CD4-positive, alpha-beta T cell treated with Interleukin-15 for 1 hour (primary cell): ENCODE measurements at places on chromosomes 13 and 19.

- no peak for DNase-seq
These were observed 6.7 kb upstream of the ONECUT3 start for GRCh38 chr19:1746401-1747284.

DNA sequence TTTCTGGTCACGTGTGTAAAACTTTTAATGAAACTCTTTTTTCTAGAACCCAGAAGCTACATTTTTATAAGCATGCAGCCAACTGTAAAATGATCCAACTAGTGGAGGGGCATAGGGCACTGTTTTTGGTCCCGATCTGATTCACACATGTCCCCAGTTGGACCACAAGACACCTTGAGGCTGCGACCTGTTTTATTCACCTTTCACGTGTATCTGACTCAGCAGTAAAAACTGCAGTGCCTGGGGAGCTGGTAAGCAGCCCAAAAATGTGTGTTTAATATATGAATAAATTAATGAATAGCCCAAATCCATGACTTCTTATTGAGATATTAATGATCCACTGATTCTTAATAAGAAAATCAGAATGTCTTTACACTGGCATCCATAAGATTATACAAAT is 140.4 kb downstream of the COL4A1 start:
- no peak for DNase-seq

- DNase-seq = no peak
These were observed 242.0 kb downstream of the NDFIP2 start for GRCh38 chr13:79722885-79723445.

- no peak for DNase-seq
These were observed 304.1 kb upstream of the MAB21L1 start for GRCh38 chr13:35780613-35781012.

DNA sequence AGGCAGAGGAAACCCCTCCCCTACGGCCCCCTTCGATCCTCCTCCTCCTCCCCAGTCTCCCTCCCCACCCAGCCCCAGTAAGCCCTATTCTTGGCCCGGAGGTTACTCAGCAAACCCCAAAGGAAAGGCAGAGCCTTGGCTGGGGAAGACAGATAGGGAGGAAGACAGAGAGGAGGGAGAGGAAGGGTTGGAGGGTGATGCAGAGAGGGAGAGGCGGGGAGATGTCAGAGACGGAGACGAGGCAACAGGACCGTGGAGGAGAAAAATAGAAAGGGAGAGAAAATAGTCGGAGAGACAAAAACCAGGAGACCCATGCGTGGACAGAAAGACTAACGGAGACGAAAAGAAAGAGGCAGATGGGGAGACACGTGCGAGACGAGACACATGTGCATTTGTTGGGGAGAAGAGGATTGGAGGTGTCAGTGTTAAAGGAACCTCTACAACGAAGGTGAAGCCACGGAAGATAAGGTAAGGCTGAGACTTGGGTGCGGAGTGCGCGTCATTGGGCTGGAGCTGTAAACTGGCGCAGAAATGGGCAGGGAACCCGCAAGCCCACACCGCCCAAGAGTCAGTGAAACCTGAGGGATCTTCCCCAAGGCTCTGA is 2.9 kb downstream of the TGFB1 start:
- DNase-seq = no peak

- peak; percentile 71 for DNase-seq
These were observed at the start of gene HCST for GRCh38 chr19:35901854-35902661. TSS of gene HCST (plus strand) at chr19:35902529. CDS start at chr19:35902594, 65 bp downstream.

- DNase-seq = no peak
These were observed 12.8 kb downstream of the ZNF546 start for GRCh38 chr19:40009674-40010073.

DNA sequence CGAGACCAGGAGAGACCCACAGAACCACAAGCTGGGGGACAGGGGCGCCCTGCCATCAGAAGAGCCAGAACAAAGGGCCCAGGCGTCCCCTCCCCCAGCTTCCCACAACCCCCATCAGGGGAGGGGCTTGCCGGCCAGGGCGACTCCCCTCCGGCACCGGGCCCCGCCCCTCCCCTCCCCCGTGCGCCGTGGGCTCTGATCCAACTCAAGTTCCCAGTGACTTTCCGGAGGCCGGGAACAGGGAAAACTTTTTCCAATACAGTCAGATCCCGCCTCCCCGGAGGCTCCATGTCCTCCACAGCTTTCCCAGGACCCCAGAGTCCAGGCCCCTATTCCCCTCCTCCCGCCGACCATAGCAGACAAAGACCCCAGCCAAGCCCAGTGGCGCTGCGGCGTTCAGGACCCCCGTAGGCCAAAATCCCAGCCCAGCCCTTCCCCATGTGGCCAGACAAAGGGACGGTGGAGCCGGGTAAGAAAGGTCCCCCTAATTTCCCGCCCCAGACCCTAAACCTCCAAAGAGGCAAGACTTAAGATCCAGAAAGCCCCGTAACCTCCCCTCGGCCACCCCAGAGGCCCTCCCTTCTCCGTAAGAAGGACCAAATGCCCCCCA is 673 bp downstream of the TEAD2 start:
- DNase-seq = no peak

DNA sequence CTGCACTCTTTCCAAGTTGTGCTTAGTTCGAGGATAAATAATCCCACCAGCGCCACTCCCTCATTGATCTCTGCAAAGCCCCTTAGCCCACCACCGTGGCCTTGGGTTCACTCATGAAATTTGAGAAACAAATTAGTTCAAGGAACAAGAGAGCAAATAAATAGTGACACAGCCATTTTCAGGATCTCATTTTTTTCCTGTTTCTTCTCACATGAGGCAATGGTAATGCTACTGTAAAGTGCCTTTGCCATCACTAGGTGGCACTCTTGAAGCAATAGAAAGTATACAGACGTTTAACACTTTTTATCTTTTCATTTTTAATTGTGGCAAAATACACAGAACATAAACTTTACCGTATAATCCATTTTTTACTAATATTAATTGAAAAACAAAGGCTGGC is 76.8 kb upstream of the ZNF835 start:
- no peak for DNase-seq

GRCh38 chr19:44635581-44636438 is 7.9 kb upstream of the PVR start:
- DNase-seq = peak; percentile 29

DNA sequence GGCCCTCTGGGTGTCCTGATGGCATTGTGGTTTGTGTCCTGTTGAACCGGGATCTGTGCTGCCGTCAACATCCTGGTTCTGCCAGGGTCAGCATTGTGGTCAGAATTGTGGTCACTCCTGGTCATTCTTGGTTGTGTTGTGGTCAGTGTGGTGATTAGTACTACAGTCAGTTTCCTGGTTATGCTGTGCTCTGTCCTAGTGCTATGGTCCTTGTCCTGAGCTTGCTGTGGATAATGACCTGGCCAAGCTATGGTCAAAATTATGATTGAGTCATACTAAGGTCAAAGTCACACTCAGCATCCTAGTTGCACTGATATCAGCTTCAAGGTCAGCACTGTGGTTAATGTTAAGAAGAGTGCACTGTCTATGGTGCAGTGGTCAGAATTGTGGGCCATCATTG is 4.5 kb upstream of the OLFM2 start:
- no peak for DNase-seq

GRCh38 chr19:35784503-35785338 is 9.4 kb downstream of the ARHGAP33 start:
- DNase-seq = no peak

DNA sequence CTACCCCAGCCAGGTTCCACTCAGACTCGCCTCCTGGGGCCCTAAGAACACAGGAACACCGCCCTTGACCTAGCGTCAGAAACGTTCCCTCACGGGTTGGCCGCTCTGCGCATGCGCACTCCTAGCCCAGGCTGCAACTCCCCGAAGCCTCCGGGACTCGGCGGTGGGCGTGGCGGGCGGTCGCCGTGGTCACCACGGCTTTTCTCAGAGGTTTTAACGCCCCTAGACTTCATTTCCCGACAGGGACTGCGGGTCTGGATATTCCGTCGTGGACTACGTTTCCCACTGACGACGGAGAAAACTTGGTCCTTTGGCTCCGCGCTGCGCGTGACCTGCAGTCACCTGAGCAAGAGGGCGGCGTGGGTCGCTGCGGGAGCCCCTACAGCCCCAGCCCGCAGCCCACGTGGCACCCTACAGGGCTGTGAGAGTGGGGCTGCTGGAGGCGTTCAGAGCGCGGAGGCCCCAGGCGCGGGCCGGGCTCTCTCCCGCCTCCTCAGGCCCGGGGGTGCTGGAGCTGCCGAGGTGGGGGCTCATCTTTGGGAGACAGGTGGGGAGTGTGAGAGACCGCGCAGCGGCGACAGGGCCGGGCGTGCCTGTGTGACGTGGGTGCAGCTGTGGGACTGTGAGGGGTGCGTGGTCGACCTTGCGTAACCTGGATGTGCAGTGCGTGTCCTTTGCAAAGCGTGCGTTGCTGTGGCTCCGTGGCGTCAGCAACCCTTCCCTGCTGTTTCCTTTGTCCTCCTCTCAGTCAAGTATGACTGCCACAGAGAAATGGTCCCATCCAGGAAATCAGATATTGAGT is 38.0 kb upstream of the ZNF573 start:
- DNase-seq = peak; percentile 64

GRCh38 chr13:29411481-29411880 is 184.0 kb downstream of the SLC7A1 start:
- DNase-seq = no peak

- peak; percentile 85 for DNase-seq
These were observed at the start of gene ZBTB7A for GRCh38 chr19:4066682-4067395. TSS of gene ZBTB7A (minus strand) at chr19:4066899. CDS start at chr19:4055232, 11,667 bp downstream.

GRCh38 chr13:88717946-88718345 is 1046.8 kb downstream of the SLITRK5 start:
- no peak for DNase-seq

DNA sequence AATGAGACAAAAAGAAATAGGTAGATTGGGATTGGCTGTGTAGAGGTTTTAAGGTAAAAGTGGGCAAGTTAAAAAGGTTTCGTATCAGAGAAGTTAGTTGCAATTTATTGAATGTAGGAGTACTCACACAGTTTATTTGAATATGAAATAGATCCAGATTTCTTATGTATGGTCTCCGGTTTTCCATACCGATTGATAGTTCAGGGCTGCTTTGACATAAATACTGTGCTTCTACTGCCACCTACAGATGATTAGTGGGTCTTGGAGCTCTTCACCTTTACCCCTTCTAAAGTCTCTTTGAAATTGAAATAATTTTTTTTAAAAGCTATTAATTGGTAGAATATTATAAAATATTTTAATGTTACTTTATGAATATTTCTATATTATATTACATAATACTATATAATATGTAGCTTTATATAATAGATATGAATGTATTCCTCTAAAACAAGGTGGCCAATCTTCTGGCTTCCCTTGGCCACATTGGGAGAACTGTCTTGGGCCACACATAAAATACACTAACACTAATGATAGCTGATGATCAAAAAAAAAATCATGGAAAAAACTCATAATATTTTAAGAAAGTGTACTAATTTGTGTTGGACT is 7.7 kb upstream of the GPR18 start:
- no peak for DNase-seq

DNA sequence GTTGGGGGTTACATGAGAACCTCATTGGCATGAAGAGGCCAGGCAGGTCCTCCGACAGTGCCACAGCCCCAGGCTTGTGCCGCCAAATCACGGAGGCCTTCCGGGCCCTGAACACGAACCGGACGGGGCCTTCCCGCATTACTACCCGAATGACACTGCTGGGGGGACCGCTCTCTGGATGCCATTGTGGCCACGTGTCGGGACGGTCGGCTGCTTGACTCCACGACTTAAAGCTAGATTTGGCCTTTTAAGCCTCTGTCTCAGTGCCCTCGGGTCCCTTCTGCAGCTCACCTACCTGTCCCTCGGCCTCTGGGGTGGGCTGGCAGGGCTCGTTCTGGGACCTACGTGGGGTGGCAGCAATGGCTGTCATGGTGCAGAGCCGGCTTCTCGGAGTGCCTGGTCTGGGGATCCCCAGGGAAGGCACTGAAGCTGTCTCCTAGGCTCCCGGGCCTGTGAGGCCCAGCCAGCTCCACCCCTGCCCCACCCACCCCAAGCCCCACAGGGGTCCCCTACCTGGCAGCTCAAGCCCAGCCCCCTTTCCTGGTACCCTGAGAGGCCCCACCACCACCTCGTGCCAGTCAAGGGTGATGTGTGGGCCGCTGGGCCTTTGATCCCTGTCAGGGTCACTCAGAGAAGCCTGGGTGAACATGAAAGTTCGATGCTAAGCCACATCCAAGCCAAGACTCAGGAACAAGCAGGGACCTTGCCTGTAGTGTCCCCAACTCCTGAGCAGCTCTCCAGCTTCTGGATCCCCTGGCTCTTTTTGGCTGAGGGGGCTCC is 245.8 kb upstream of the SGCG start:
- no peak for DNase-seq

- DNase-seq = no peak
These were observed 95.6 kb downstream of the DLEU7 start for GRCh38 chr13:50747737-50748350.

DNA sequence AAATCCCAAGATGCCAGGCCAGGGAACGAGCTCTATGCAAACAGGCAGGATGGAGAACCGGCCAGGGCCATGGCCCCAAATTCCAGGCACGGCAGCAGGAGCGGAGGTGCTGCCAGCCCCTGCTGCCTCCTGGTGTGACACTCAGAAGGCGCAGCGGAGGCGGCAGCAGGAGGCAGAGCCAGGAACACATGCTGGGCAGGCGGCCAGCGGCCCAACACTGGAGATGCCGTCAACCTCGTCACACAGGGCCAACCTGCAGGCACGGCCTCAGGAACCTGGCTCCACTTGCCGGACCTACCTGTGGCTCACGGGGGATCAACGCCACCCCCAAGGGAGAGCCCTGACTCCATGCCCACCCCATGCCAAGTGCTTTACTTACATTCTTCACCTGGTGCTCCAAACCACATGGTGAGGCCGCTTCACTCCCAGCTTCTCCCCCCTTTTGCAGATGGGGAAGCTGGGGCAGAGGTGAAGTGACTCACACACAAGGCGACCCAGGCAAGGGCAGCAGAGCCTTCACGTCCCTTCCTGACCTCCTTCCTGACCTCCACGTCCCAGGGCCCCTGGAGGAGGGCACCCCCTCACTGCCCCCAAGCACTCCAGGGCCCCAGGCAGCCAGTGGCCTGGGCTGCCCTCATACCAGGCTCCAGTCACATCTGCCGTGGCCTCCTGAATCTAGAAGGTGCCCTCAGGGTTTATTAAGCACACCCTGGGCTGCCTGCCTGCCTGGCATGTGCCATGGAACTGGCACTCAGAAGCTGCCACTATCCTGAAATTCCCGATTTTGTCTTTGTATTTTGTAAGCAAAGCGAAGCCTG is 43.5 kb downstream of the GGACT start:
- no peak for DNase-seq
